ENCODE measurements at places on chromosomes 7 and 10.

DNA sequence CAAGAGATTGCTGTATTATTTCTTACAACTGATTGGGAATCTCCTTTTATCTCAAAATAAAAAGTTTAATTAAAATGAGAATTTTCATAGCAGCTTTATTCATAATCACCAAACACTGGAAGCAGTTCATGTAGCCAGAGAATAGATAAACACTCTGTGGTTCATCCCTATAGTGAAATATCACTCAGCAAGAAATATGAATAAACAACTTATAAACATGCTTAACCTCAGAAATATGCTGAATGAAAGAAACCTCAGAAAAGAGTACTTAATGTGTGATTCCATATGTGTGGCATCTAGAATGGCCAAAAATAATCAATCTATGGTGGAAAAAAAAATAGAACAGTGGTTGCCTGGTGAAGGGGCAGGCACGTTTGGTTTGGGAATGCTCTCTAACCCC is 33.3 kb downstream of the MYO1G start:
- no peak for DNase-seq

DNA sequence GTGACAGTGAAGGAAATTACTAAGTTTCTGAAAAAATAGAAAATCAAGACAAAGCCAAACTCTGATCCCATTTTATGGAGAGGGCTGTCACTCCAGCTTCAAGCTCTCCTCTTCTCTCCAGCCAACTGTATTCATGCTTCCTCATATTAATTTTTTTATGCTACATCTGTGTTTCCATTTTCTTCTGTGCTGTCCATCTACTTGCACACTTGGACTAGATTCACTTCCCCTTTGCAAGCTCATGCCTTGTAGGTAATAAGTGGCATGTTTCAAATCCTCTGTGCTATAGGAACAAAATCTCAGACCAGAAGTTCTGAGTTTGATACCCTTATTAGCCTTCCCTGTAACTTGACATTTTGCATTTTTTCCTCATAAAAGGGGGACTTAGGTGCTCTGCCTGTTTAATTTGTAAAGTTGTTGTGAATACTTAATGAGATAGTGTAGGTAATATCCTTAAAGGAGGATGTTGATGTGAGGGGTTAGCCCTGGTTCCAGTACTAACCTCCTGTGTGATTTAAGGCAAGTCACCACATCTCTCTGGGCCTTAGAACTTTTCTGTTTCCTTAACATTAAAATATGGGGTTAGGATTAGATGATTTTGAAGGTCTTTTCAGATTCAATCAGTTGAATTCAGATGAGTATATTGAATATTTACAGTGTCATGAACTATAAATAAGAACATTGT is 358.8 kb downstream of the BBS9 start:
- no peak for DNase-seq

DNA sequence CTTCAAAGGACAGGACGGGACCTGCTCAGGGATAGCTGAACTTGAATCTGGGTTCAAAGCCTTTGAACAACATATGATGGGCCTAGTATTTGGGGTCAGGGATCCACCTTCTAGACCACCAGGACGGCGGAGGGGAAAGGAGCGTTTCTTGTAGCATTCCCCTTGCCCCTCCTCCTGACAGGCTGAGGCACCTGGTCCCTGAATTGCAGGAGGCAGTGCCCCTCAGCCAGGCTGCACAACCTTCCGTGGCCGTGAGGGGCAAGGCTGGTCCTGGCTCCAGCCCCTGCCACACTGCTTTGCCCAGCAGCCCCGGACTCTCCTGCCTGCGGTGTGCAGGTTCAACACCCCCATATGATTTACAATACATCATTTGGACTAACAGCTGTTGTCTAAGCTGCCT is 58.1 kb downstream of the INSIG1 start:
- no peak for DNase-seq

GRCh38 chr10:91983416-91983815 is 59.8 kb downstream of the BTAF1 start:
- DNase-seq = no peak

DNA sequence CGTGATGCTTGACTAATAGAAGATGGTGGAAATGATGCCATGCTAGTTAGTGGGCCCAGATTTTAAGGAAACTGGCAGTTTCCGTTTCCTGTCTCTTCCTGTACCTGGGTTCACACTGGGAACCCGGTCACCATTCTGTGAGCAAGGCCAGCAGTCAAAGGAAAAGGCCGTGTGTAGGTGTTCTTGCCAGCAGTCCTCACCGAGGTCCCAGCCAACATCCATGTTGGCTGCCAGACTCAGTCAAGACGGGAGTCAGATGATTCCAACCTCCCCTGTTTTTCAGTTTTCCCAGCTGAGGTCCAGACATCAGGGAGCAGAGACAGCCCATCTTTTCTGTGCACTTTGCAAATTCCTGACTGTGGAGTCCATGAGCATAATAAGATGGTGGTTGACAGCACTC is 15.2 kb upstream of the PILRB start:
- DNase-seq = no peak

DNA sequence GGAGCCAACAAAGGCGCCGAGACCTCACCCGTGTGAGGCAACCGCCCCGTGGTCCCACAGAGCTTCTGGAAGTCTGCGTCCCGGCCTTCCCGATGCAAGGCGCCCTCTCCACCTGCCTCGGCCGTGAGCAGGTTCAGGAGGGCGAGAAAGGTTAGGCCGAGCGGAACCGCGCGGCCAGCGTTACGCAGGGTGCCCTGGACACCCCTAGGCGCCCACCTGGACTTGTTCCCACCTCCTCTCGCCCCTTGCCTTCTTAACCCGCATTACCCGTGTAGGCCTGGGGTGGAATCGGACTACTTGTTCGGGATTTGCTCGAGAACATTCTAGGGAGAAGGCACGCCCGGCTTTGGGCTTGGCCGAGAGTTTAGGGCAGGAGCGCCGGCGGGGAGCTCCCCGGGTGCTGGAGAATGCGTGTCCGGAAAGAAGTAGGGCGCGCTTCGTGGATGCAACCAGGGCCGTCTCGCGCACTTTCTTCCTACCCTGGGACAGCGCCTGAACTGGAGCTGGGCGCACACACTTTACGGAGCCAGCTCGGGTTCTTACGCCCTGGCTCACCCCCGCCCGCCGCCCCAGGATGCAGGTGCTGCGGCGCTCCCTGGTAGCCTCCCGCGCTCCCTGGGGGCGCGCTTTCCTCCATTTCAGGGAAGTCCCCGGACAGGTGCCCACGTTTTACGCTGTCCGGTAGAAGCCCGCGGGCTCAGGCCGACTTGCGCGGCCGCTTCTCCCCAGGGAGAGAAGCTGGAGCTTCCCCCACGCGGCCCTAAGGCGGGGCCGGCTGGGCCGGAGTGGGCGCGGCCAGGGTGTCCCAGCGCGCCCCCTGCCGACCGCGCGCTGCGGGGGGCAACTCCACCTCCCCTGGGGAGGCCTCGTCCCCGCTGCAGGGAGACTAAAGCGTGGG is 74.5 kb downstream of the INSIG1 start:
- no peak for DNase-seq

GRCh38 chr7:7178906-7179305 is 3.4 kb upstream of the C1GALT1 start:
- DNase-seq = peak; percentile 81

DNA sequence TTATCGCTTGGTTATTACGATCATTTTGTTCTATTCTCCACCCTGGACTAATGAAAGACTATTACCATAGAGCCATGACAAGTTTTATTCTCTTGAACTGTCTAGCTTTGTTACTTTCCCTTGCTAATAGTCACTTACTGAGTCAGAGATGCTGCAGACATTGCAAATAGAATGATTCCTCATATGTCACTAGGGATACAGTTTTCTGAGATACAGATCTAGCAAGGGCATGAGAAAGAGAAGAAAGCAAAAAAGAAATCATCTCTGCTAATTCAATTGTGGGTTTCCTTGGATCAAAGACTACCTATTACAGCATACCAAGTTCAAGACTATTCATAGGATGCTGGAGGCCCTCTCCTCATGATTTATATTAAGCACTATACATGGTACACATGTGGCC is 204.3 kb downstream of the MBL2 start:
- DNase-seq = no peak

- DNase-seq = no peak
Observed at GRCh38 chr7:88299126-88299525, 7.6 kb downstream of the STEAP4 start.

- DNase-seq = no peak
Observed at GRCh38 chr7:136677471-136678365, 190.7 kb upstream of the CHRM2 start.

GRCh38 chr10:79413196-79413595 is 32.2 kb downstream of the ZCCHC24 start:
- peak; percentile 85 for DNase-seq

GRCh38 chr10:10714327-10714726 is 303.3 kb upstream of the CELF2 start:
- no peak for DNase-seq

DNA sequence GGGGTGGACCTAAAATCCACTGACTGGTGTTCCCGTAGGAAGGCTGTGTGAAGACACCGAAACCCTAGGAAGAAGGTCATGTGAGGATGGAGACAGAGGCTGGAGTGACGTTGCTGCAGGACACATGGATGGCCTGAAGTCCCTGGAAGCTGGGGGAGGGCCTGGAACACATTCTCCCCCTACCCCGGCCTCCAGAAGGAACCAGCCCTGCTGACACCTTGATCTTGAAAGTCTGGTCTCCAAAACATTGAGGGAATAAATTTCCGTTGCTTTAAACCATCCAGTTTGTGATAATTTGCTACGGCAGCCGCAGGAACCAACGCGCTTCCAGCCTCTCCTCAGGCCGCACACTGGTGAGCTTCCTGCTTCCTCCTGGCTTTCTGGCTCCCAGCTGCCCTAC is 288.2 kb downstream of the GLRX3 start:
- DNase-seq = no peak

DNA sequence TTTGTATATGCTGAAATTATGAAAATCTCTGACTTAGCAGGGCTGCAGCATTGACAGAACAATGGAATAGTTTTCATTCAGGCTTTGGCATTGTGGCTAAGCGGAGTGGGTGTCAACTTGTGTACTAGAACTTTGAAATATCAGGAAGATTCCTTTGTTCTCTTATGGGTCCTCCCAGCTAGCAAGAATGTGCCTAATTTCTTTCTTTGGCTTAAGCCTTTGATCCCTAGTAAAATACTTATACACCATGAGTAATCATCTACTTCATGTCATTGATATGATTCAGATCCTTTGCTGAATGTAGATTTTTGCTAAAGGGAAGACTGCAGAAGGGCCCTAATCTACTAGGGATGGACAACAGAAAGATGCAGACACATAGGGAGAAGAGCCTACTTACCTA is 6.2 kb downstream of the AVL9 start:
- DNase-seq = peak; percentile 50

DNA sequence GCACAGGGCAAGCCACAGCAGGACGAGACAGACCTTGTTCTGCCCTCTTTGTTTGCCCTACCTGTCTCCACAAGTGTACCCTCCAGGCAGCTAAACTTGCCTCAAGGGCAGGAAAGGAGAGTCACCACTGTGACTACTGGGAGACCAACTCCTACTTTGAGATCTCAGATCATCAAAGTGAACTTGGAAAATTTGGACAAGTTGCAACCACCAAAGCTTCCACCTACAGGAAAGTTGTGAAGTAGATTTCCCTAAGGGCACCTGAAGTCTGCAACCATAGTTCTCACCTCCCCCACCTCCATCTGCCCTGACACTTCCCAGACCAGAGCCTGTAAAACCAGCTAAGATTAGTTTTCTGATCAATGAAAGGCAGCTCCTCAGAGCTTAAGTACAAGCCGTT is 2.5 kb upstream of the WDR91 start:
- no peak for DNase-seq

DNA sequence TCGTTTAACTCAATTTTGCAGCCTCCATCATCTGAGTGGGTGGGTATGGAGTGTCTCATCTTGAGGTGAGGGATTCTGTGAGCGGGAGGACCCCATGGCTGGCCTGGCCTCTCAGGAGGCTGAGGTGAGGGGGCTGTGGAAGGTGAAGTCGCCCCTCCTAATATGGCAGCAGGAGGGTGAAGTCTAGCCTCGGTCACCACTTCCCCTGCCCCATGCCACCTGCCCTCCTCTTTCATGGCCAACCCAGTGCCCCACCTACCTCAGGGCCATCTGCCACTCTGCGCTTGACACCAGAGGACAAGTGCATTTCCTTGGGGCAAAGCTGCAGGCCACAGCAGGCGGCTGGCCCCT is 8.7 kb downstream of the RASGEF1A start:
- DNase-seq = no peak

GRCh38 chr7:10770176-10770575 is 203.5 kb upstream of the PHF14 start:
- no peak for DNase-seq

GRCh38 chr10:125560947-125561346 is 122.0 kb downstream of the TEX36 start:
- no peak for DNase-seq

GRCh38 chr10:105161149-105161548 is 520.1 kb downstream of the SORCS3 start:
- DNase-seq = no peak

DNA sequence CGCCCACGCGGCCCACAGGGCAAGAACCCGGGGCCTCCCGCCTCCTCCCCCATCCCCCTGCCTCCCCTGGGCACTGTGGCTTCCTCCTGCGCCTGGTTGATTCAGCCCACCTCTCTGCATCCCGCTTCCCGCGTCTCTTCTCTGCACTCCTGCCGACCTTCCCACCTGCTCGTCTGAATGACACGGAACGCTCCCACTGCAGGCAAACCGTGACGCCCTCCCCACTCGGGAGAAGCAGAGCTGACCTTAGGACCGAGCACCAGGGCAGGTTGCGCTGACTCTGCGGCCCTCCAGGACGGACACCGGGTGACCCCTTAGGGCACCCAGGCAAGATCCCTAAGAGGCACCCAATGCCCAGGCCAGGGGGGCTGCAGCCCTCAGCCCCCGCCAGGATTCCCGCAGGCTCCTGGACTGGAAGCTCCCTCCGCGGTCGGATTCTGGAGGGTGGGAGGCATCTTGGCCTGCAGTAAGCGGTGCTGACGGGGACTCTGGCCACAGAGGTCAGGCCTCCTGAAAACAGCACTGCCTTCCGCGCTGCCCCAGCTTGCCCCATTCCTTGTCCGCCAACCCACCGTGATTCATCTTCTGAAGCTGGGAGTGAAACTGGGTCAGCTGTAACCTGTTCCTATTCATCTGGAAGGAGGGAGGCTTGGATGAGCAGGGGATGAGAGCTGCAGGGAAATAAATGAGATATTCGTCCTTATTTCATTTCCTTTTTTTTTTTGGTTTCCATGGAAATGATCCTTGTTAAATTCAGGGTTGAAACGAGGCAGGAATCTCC is 990 bp downstream of the CALML3 start:
- no peak for DNase-seq

GRCh38 chr10:31720546-31720945 is 208.1 kb downstream of the ARHGAP12 start:
- no peak for DNase-seq

DNA sequence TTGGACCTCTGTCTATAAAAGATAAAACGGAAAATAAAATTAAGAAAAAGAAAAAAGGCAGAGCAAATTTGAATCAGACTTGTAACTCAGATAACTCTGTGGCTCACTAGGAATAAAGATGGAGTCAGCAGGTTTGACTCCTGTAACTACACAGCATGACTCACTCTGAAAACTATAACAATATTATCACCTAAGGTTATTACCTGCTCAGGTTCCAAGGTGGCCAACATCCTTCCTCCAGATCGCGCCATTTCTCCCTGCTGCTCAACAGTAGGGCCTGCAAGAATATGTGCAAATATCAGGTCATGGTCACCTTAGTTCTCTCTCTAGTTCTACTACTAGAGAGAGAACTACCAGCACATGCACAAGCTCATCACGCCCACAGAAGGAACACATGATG is 30.0 kb downstream of the ALDH18A1 start:
- DNase-seq = no peak

GRCh38 chr10:102517553-102517952 is 13.8 kb downstream of the SUFU start:
- no peak for DNase-seq

GRCh38 chr7:110604885-110605284 is 486.0 kb upstream of the LRRN3 start:
- no peak for DNase-seq
